ENCODE measurements at places on chromosomes 12 and 14. TPM values are rescaled to one million over a fixed set of nuclear protein-coding genes. Genes with fewer than 3 reads are reported as not detected.

Gene GPR65
- 0.17 TPM for total RNA-seq

Gene KSR2
- total RNA-seq = not detected

Gene FOXA1
- total RNA-seq = under 0.01 TPM

Gene TBK1
- total RNA-seq = 42.9 TPM

Gene CLEC2A
- total RNA-seq = not detected

Gene GMFB
- total RNA-seq = 85.3 TPM

Gene MANSC1
- total RNA-seq = 1.3 TPM

Gene TAPBPL
- 6.2 TPM for total RNA-seq

Gene TAC3
- total RNA-seq = 0.17 TPM

Gene MYG1
- total RNA-seq = 52.0 TPM

Gene HOXC5
- not detected for total RNA-seq

Gene CCDC197
- not detected for total RNA-seq

Gene ZFHX2
- total RNA-seq = 0.33 TPM

Gene TMEM179
- under 0.01 TPM for total RNA-seq

Gene KRT81
- not detected for total RNA-seq

Gene HDAC7
- 28.1 TPM for total RNA-seq

Gene CFAP251
- 7.9 TPM for total RNA-seq

Gene NUAK1
- 4.6 TPM for total RNA-seq

Gene KTN1
- 164 TPM for total RNA-seq

Gene CPNE6
- not detected for total RNA-seq

Gene OR4E2
- not detected for total RNA-seq

Gene TAS2R20
- total RNA-seq = 2.1 TPM

Gene RNFT2
- 2.3 TPM for total RNA-seq

Gene FAM186B
- 0.51 TPM for total RNA-seq

Gene CMA1
- not detected for total RNA-seq

Gene RTN1
- 0.17 TPM for total RNA-seq

Gene LMBR1L
- 53.2 TPM for total RNA-seq

Gene EIF2B1
- 23.1 TPM for total RNA-seq

Gene COL2A1
- total RNA-seq = not detected

Gene ENDOU
- total RNA-seq = 0.17 TPM

Gene RFX4
- total RNA-seq = not detected

Gene FZD10
- not detected for total RNA-seq

Gene WNT5B
- total RNA-seq = 40.3 TPM

Gene KRT8
- 1.5 TPM for total RNA-seq

Gene TAS2R9
- not detected for total RNA-seq

Gene REP15
- total RNA-seq = 0.99 TPM

Gene SYT1
- 0.51 TPM for total RNA-seq

Gene MMAB
- total RNA-seq = 56.1 TPM

Gene CCND2
- total RNA-seq = 37.3 TPM

Gene ALDH1L2
- total RNA-seq = 35.7 TPM

Gene PTHLH
- total RNA-seq = 0.26 TPM

Gene FOXG1
- total RNA-seq = not detected

Gene SPX
- 1.3 TPM for total RNA-seq

Gene SLC2A14
- 0.17 TPM for total RNA-seq

Gene DAO
- total RNA-seq = not detected

Gene SALL2
- 3.5 TPM for total RNA-seq

Gene HSPB8
- 21.3 TPM for total RNA-seq

Data from fibroblast of lung (primary cell).